Stimulated activated CD4-positive, alpha-beta T cell treated with anti-CD3 and anti-CD28 coated beads, Interleukin-1b, Interleukin-23, amount 100 ng/mL, for 1 hour (primary cell): ENCODE measurements at places on chromosomes 3 and 15.

GRCh38 chr15:77695961-77696582 is 63.4 kb upstream of the LINGO1 start:
- no peak for DNase-seq

GRCh38 chr3:111939873-111940272 is 39.0 kb upstream of the ABHD10 start:
- no peak for DNase-seq

- no peak for DNase-seq
Measured at GRCh38 chr3:35675621-35676020, 36.3 kb downstream of the ARPP21 start.

- DNase-seq: no peak
Measured at GRCh38 chr3:141401573-141402475, 33.5 kb downstream of the ZBTB38 start.

GRCh38 chr15:70912187-70912586 is 19.6 kb downstream of the LRRC49 start:
- no peak for DNase-seq

DNA sequence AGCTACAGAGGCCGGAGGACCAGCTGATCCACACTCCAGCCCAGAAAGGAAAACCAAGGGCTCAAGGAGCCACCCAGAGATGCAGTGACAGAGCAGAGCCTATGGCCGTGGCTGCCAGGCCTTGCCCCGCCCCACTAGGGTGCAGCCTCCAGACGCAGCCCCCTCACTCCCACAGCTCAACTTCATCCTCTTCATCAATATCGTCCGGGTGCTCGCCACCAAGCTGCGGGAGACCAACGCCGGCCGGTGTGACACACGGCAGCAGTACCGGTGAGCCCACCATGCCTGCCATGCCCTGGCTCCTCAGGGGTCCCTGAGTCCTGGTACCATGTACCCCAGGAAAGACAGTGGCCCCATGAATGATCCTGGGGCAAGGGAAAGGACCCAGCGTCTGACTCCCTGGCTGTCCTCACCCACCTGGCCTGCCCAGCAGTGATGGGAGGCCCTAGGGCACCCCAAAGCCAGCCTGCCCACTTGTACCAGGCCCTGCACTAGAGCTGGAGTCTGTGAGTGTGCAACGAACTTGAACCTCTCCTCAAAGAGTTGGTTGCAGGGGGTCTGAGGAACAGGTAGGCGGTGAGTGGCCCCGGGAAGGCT is 24.2 kb downstream of the PTH1R start:
- DNase-seq: no peak

- DNase-seq: no peak
Measured at GRCh38 chr3:53682807-53683206, 163.4 kb downstream of the CHDH start.

- DNase-seq: no peak
Measured at GRCh38 chr3:193335031-193335430, 43.5 kb downstream of the ATP13A5 start.
